ENCODE measurements at places on chromosomes 5 and 9.

GRCh38 chr9:111890334-111890733 lies 6.3 kb upstream of the UGCG start:
- DNase-seq: no peak

GRCh38 chr5:124936626-124936933 lies 190.1 kb upstream of the ZNF608 start:
- DNase-seq: no peak

DNA sequence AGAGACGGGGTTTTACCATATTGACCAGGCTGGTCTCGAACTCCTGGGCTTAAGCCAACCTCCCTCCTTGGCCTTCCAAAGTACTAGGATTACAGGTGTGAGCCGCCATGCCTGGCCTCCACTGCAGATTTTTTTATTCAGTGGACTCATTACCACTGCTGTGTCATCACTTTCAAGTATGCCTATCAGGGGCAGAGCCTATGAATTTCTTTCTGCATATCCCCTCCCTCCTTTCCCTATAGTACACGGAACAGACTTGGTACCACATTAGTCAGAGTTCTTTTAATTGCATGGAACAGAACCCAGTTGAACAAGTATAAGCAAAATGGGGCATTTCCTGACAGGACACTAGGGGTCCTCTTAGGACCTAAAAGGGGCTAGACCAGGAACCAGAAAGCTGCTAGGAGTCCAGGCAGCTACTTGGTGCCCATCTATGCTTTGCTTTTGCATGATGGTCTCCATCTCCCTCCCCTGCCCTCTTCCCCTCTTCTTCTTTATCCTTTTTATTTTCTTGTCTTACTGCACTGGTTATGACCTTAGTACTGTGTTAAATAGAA lies 5.8 kb downstream of the BSPRY start:
- DNase-seq: no peak

GRCh38 chr5:167064198-167064776 lies 1227.2 kb upstream of the WWC1 start:
- no peak for DNase-seq

DNA sequence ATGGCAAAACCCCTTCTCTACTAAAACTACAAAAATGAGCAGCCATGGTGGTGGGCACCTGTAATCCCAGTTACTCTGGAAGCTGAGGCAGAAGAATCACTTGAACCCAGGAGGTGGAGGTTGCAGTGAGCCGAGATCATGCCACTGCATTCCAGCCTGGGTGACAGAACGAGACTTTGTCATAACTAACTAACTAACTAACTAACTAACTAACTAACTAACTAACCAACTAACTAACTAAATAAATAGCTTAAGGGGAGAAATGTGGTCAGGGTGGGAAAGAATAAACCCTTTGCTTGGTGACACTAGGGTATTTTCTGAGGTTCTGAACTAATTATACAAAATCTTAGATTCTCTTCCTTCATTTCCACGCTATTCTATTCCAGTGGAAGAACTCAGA lies 184.4 kb upstream of the MEF2C start:
- DNase-seq: no peak

DNA sequence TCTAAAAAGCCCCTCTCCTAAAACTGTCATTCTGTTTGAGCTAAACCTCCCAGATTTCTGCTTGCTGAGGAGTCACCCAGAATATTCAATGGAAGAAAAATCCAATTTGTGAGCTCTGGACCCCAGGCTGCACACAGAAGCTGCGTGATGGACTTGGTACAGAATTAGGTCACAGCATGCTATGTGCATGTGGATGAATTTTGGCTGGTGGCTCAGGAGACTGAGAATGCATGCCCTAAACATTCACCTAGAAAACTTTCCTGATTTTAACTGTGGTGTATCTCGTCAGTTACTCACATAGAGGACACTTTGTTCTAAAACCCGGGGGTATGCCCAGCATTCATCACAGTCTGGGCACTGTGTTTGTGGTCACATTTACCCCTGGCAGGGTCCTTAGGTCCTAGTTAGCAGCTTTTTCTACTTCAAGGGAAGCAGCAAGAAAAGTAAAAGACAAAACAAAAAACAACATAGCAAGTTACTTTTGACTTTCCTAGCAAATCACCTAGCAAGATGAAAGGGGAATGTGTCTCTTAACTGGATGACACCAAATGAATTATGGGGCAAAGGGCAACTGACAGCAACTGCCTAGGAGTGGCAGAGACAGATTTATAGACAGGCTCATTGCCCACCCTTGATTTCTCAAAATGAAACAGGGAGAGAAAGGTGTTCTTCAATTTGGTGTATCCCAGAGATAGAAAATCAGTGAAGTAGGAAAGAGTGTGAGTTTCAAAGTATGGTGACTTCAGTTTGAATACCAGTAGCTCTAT lies 8.3 kb upstream of the SHROOM1 start:
- DNase-seq: no peak

GRCh38 chr5:63247651-63248050 lies 669.0 kb downstream of the LRRC70 start:
- DNase-seq: no peak

DNA sequence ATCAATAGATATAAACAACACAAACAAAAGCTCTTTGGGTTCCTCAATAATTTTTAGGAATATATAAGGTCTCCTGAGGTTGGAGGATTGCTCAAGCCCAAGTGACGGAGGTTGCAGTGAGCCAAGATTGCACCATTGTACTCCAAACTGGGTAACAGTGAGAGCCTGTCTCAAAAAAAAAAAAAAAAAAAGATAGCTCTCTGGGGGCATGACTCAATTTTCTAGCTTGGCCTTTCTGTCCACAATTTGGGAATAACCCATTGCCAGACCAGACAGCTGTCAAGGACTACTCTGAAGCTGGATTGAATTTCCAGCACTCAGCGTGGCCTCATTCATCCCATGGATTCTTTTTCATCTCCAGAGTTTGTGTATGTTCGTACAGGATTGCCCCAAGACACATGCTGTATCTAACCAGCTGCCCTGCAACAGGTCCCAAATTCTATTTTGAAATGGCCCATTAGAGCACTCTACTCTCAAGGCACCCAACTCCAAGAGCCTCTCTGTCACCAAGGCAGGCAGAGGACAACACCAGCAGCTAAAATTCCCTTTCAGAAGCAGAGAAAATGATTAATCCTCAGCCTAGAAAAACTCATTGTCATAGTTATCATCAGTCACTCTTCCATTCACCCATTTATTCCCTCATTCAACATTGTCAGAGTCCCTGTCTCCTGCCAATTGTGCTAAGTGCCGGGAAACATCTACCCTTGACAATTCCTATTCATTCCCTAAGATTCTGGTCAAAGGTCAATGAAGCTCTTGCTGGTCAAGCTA lies 8.7 kb downstream of the FAM193B start:
- peak; percentile 87 for DNase-seq

GRCh38 chr9:1071730-1072129 lies 21.6 kb downstream of the DMRT2 start:
- DNase-seq: no peak

- DNase-seq: no peak
Measured at GRCh38 chr9:37939575-37940095, 35.7 kb upstream of the SLC25A51 start.

DNA sequence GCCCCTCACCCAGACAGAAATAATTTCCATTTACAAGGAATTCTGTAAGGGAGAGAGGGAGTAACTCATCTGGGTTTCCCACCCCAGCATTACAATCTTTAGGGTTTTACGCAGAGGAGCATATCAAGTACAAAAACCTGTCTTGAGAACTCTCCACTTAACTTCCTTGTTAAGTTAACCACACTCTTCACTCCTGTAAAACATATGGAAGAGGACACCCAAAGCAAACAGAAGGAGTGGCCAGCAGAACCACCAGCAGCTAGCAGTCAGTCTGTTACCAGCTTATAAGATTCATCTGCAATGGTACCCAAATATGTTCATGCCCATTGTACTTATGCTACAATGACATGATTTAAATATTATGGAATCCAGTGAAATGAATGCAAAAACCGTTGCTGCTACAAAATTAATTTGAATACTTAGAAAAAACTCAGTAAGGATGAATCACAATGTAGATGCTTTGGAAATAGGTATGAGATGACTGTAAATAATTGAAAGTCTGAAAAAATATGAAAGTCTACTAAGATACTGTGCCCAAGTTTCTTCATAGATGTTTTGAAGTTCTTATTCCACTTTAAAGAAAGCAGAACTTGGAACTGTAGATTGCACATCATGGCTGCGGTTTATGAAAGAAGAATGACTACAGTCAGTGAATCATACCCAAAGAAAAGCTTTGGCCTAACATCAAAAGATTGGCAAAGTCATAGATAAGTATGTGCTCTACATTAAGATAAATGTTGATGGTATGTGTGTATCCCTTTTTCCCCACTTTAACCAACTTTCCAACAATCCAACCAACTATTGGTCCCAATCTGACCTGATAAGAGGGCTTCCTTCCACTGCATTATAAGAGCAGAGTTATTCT lies 233.6 kb downstream of the ACTL7B start:
- no peak for DNase-seq

- no peak for DNase-seq
Measured at GRCh38 chr9:4596165-4596922, 65.8 kb upstream of the PLPP6 start.

GRCh38 chr9:114434878-114435311 lies 47.1 kb upstream of the AKNA start:
- no peak for DNase-seq

DNA sequence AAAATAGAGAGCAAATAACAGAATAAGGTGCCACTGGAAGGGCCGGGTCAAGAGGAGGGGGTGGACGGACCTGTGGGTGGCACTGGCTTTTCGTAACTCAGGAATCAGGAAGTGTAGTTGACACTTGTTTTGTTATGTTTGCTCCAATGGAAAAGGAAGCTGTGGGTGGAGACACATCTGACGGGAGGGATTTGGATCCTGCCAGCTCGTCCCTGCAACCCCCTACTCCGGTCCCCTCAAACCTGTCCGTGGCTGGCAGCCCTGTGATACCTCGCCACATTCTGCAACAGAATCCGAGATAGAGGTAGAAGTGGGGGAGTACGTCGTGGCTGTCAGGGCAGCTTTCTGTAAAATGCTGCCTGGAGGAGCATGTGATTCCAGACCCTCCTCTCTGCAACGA lies 104.2 kb upstream of the IER5L start:
- DNase-seq: no peak

GRCh38 chr9:113178087-113178486 lies 27.3 kb downstream of the SLC31A2 start:
- DNase-seq: no peak

DNA sequence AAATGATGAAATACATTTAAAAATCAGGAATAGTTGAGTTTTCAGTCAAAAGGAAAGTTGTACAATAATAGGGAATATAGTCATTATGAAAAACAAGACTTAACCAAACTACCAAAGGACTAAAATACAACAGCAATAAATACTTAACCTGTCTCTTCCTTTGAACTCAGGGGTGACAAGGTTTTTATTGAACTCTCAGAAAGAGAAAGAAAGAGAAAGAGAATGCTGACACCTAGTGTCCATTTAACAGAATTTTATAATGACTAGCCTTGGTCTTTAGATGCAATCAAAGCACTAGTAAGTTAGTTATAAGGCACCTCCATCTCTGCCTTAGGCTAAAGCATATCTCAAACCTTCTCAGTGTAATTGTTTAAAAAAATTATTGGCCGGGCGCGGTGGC lies 47.5 kb downstream of the UIMC1 start:
- DNase-seq: no peak

DNA sequence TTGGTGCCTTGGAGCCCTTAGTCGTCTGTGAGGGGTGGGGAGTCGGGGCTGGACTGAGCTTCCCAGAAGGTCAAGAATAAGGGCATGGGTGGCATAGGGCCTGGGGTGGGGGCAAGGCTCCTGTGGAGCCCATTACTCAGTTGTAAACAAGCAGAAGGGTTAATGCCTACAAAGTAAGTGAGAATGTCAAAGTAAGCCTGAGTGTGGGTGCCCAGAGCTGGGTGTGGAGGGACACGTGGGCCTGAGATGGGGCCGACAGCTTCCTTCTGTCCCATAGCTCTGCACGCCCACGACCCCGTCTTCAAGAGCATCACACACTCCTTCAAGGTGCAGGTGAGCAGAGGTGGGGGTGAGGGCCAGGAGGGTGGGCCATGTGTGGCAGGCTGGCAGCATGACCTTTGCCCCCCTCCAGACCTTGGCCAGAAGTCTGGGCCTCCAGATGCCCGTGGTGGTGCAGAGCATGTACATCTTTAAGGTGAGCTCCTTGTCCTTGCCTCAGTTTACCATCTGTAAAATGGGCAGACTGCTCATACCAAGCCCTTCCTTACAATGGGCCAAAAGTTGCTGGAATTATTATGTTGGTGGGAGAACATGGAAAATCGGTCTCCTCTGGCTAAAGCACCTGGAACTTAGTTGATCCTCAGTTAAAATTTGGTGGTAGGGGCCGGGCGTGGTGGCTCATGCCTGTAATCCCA lies 11.1 kb downstream of the DOLK start:
- no peak for DNase-seq

DNA sequence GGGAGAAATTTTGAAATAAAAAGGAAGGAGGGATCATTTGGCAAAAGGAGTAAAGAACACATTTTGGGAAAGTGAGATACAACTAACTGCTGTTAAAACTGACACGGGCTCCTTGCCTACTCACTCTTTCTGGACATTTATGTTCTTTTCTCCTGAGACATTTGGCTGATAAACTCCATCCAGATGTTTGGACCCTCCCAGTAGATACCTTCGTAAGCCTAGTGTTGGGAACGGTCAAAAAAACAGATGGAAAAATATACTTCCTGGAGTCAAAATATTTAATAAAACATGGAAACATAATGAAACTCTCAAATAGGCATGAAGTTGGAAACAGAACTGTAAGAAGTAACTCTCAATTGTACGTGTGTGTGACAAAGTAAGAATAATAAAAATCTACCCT lies 360.1 kb upstream of the RIOK2 start:
- DNase-seq: no peak

DNA sequence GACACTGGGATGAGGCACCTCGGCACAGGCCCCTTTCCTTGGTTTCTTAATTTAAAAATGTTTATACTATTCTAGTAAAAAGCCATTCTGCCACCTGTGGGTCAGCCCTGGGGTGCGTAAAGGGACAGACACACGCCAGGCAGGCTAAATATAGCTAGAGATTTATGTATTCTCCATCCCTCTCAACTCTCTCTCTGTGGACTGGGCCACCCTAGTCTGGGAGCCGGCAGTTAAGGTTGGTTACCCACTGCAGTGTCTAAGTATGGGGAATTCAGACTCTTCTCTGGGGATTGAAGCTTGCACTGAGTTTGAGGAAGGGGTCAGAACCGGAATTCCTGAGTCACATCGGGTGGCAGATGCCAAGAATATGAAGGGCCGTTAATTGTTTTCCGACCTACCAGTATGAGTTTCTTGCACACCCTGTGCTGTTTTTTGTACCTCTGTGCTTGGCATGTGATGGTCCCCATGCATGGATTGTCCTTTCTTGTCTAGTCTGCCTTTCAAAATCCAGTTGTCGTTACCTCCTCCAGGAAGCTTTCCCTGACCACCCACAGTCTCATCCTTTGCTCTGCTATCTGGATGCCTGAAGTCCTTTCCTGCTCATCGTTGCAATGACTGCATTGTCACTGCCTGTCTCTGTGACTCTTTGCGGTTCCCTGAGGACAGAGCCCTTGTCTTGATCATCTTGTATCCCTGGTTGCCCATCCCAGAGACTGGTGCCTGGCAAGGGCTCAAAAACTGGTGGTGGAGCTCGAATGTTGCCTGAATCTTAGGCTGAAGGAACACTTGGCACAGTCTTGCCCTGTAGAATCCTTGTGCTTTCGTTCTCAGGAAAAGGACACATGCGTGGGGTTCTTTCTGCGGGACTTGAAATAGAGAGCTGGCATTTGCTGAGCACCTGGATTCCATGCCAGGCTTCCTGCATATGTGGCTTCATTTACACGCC lies 2.1 kb downstream of the NEURL1B start:
- no peak for DNase-seq

All from AG09319 (cell line).